ENCODE measurements at places on chromosomes 12 and 14. TPM values are rescaled to one million over a fixed set of nuclear protein-coding genes. Genes with fewer than 3 reads are reported as not detected.

The KRT85 gene
- total RNA-seq: not detected

The ASCL1 gene
- total RNA-seq: not detected

The DENND5B gene
- total RNA-seq: 1.2 TPM

The DPF3 gene
- total RNA-seq: 0.66 TPM

The ZNF219 gene
- 11.0 TPM for total RNA-seq

The RHEBL1 gene
- total RNA-seq: 16.0 TPM

The KLRK1 gene
- 0.75 TPM for total RNA-seq

The TSPAN9 gene
- total RNA-seq: 0.18 TPM

The HOXC12 gene
- total RNA-seq: not detected

The HOXC6 gene
- not detected for total RNA-seq

The RERGL gene
- not detected for total RNA-seq

The CFAP251 gene
- total RNA-seq: 0.82 TPM

The MGAT4C gene
- total RNA-seq: under 0.01 TPM

The ACRBP gene
- 1.5 TPM for total RNA-seq

The KLRF1 gene
- total RNA-seq: not detected

The CELA1 gene
- not detected for total RNA-seq

The BAZ2A gene
- 131 TPM for total RNA-seq

The PKP2 gene
- total RNA-seq: 0.11 TPM

The GLI1 gene
- 1.5 TPM for total RNA-seq

The NEUROD4 gene
- not detected for total RNA-seq

The SRRM4 gene
- total RNA-seq: not detected

The SPTB gene
- 0.05 TPM for total RNA-seq

The NPAS3 gene
- total RNA-seq: not detected

The CPSF6 gene
- total RNA-seq: 119 TPM

The UBE3B gene
- 31.2 TPM for total RNA-seq

The DYRK4 gene
- total RNA-seq: 34.4 TPM
